ENCODE measurements at places on chromosomes 2 and 18.

DNA sequence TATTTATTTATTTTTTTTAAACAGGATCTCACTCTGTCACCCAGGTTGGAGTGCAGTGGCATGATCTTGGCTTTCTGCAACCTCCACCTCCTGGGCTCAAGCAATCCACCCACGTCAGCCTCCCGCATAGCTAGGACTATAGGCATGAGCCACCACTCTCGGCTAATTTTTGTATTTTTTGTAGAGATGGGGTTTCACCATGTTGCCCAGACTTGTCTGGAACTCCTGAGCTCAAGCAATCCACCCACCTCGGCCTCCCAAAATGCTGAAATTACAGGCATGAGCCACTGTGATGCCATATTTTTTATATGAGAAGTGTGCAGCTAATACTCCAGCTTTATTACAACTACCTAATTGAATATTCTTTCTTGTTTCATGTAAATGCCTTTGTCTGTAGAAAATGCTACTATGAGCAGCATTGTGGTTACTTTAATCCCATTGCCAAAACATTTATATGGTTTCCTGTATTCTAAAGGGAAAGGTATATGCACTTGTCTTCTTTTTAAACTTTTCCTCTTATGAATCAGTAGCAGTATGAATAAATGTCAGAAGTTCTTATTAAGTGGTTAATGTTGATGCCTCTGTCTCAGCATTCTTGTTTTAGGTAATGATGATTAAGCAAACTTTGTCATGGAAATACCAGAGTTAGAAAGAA is 9.5 kb upstream of the BCL2L11 start:
- no peak for DNase-seq

DNA sequence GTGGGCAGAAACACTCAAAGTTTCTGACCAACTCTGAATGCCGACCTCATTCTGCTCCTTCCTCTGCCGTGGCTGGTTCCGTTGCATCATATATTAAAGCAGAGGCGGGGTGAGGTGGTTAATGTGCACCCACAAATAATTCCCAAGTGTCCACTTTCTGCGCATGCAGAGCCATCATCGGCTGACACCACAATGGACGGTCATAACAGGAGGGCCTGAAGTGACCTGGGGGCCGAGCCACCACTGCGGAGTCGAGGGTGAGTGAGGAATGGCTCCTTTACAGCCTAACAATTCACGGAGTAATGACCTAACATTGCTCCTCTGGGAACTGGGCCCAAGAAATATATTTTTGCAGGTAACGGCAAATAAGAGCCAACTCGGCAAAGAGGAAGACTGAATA is 32.9 kb upstream of the GLI2 start:
- DNase-seq, result no peak

- no peak for DNase-seq
Measured at GRCh38 chr2:207370646-207371045, 159.1 kb upstream of the CREB1 start.

DNA sequence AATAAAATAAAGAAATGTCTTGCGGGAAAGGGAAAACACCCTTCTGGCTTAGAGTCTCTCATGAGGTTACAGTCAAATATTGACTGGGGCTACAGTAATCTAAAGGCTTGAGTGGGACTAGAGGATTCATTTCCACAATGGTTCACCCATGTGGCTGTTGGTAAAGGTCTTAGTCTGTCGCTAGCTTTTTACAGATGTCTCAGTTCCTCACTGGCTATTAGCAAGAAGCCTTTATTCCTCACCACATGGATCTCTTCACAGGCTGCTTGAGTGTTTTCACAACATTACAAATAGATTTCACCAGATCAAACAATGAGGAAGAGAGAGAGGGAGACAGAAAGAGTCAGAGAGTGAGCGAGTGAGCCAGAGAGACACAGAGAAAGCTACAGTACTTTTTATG is 8.3 kb upstream of the ZC3H15 start:
- DNase-seq, result no peak

DNA sequence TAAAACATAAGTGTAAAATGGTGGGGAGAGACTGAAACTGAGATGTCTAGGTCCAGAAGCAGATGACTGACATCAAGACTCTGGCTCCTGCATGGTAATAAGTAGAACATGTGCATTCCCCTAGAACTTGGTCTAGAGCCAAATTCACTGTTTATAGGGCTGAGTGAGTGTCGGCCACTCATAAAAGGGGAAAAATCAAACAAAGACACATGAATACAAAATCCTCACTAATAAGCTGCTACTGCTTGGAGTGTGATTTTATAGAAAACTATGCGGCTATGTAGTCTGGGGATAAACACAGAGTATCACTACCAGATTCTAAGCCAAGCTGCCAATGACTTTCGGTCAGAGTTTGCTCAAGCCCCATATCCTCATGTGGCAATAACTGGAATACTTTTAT is 1080.8 kb upstream of the DDX18 start:
- no peak for DNase-seq
